Activated T-helper 2 cell treated with anti-CD3 and anti-CD28 coated beads, Interferon-gamma antibody, Interleukin-2, Interleukin-4, amounts not matched to agents 10 μg/mL and 5 μg/mL and 100 μg/mL, durations not matched to agents 14 hours and 24 hours and 36 hours (primary cell): ENCODE measurements at places on chromosomes 1 and 21.

DNA sequence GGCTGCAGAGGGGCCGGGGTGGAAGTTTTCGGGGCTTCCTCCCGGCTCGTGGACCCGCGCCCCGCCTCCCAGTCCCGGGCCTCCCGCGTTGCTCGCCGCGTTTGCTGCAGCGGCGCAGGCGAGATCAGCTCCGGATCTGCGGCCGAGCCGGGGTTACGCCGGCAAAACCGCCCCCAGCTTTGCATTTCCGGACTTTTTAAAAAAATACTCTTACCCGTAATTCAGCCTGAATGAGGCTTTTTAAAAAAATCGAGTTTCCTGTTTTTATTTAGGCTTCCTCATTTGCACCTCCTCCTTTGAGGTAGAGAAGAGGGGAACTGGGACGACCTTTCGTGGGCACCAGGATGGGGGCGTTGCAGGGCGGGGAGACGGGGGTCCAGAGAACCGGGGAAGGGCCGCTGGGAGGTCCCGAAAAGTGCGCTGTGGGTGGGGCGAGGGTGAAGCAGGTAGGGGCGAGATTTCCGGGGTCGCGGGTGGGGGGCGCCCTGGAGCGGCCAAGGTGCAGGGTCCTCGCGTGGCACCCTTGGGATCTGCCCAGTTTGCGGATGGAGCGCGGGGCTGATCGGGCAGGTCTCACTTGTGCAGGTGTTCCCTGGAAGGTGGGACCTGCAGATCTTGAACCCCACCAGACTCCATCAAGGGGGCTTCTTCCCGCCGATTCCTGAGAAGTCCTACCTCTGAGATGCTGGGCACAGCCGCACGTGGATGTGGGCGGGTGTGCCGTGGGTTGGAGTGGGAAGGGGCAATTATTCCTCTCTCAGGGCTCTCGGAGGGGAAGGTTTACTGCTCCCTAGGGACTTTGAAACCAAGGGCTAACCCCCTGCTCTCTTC is 1.1 kb downstream of the PIK3CD start:
- DNase-seq: peak; percentile 71

- DNase-seq: no peak
Measured at GRCh38 chr1:77506771-77507170, 175.7 kb downstream of the ZZZ3 start.

GRCh38 chr1:230422221-230422981 is 3.7 kb downstream of the PGBD5 start:
- DNase-seq: no peak

- DNase-seq: no peak
Measured at GRCh38 chr1:11793819-11794218, 11.9 kb downstream of the MTHFR start.

GRCh38 chr1:14871218-14871970 is 272.9 kb downstream of the KAZN start:
- DNase-seq: no peak

- no peak for DNase-seq
Measured at GRCh38 chr1:14039582-14040430, 339.8 kb downstream of the PRDM2 start.

DNA sequence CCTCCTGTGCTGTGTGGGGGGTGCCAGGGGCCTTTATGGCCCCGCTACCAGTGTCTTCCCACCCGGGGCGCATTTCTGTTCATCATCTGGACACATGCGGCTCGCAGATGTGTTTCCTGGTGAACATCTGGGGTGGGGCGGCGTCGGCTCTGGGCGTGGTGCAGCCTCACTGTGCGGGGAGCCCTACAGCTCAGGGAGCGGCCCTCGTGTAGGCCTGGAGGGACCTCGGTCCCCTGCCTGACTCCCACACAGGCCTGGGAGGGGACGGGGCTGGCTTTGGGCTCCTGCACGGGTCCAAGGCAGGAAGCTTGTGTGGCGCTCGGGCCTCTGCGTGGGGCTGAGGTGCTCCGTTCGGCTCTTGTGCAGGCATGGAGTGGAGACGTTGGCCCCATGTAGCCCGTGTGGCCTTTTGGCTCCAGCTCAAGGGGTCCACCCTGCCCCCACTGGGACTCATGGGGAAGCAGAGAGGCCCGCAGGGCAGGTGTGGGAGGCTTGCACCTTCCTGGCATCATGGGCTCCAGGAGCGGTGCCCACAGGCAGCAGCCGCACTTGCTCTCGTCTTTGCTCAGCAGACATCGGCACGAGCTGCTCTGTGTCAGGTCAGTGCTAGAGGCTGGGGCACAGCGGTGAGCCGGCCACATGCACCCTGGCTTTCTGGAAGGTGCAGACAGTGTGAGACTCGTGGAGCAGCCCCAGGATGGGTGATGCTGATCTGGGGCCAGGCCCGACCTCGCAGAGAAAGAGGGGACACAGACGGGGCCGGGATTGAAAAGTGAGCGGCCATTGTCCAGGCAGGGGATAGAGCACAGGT is 90.1 kb upstream of the ACTRT2 start:
- no peak for DNase-seq

DNA sequence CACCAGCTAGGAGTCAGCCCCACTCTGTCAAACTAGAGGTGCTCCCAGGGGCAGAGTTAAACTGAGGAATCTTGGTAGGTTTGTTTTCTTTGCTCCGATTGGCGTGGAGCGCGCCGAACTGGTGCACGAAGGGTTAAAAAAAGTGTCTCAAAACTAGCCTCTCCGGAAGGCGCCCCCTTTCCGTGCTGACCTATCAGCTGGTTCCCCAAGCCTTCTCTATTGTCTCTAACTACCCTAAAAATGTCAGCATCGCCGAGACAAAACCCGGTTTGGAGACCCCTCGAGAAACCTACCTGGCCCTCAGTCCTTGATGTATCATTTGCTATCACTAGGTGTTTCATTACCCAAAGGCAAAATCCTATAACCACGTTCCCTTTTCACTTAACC is 2.2 kb downstream of the TGFB2 start:
- no peak for DNase-seq

GRCh38 chr1:184487531-184488193 is 100.8 kb downstream of the C1orf21 start:
- DNase-seq: no peak

GRCh38 chr1:247210062-247210375 is 38.2 kb upstream of the ZNF124 start:
- no peak for DNase-seq

- no peak for DNase-seq
Measured at GRCh38 chr1:46152016-46152415, 19.6 kb upstream of the PIK3R3 start.

- DNase-seq: peak; percentile 26
Measured at GRCh38 chr1:155127105-155127966, at the start of gene EFNA1. TSS of gene EFNA1 (plus strand) at chr1:155127876. CDS start at chr1:155127978, 102 bp downstream.

DNA sequence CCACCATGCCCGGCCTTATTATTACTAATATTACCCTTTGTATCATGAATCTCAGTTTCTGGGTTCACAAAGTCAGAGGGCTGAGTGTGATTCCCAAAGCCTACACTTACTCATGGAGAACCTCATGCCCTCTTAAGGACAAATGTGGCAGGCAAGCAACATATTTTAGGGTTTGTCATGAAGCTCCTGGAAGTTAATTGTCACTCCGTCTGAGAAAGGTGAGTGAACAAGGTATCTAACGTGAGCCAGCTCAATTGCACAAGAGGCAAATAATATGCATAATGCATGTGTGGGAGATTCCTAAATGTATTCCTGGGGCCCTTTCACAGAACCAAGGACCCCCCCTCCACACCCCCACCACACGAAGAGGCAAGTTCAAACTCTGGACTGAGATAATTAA is 10.1 kb upstream of the TIAM1 start:
- no peak for DNase-seq

DNA sequence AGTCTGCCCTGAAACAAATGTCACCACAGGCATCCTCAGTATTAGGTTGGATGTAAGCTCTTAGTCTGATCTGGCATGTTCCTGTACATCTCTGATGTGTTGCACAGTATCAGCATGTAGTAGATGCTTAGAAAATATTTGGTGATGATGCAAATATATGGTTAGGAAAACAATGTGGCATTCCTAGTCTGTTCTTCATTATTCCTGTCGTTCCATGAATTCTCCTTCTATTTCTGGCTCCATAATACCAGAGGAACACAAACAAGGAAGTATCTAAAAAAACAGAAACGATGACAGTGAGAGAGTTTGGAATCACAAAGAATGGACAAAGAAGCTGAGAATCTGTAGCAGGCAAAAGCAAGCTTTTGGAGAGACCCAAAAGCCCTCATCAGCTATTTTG is 236.6 kb downstream of the HHAT start:
- DNase-seq: no peak

GRCh38 chr1:247317702-247318101 is 14.0 kb downstream of the ZNF496 start:
- DNase-seq: no peak

GRCh38 chr1:150156868-150157603 is 7.3 kb downstream of the PLEKHO1 start:
- DNase-seq: no peak

DNA sequence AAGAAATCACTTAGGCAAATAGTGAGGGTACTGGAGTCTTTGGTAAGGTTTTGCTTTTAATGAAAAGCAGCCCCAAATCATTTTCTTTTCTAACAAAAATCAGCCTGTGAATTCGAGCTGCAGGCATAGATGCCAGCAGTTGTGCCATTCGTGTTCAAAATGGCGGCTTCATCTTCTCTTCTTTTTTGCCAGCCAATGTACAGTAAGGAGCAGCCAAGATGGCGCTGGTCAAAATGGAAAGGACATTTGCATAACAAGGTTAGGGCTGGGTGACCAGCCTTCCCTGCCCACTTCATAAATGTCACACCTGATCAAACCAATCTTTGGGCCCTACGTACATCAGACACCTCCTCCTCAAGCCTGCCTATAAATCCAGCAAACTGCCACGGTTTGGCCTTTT is 100.2 kb upstream of the RGS1 start:
- DNase-seq: no peak

- no peak for DNase-seq
Measured at GRCh38 chr1:6317098-6317760, 56.3 kb upstream of the GPR153 start.

DNA sequence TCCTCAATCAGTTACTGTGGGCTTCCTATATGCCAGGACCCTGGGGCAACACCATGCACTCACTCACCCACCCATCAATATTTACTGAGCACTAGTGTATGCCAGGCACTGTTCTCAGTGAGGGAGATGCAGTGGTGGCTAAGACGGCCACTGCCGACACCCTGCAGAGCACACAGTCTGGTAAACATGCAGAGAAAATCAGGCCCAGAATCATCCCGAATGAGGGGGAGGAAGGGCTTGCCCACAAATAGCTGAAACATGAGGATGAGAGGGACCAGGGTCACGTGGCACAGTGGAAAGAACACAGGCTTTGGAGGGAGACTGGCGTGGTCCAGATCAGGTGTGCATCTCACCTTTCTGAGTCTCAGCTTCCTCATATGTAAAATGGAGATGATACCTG is 89.2 kb upstream of the IGSF21 start:
- no peak for DNase-seq

DNA sequence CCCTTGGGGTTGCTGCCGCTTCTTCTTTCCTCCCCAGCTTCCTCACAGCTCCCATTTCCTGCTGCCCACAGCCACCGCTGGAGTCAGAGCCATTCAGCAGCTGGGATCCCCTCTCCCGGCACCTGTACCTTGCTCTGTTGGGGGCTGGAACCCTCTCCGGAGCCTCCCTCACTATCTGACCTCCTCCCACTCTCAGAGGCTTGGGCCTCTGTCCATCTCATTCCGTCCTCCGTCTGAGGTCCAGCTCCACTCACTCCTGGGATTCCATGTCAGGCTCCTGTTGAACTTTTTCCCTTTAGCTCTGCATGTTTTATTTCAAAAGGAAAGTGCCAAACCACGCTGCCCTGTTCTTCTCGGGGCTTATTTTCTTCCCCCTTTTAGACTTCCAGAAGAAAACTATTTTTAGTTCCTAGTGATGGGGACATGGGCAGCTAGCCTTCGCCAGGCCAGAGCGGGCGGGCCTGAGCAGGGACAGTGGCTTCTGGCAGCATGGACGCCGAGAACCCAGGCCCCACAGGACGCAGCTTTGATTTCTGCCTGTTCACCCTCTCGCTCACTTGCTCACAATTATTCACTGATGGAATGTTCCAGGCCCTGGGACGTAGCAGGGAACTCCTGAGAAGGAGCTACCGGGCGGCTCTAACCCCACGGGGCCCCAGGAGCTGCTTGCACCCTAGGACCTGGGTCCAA is 79.2 kb downstream of the ARHGEF10L start:
- no peak for DNase-seq

- no peak for DNase-seq
Measured at GRCh38 chr1:82978461-82979324, 1020.2 kb downstream of the TTLL7 start.

DNA sequence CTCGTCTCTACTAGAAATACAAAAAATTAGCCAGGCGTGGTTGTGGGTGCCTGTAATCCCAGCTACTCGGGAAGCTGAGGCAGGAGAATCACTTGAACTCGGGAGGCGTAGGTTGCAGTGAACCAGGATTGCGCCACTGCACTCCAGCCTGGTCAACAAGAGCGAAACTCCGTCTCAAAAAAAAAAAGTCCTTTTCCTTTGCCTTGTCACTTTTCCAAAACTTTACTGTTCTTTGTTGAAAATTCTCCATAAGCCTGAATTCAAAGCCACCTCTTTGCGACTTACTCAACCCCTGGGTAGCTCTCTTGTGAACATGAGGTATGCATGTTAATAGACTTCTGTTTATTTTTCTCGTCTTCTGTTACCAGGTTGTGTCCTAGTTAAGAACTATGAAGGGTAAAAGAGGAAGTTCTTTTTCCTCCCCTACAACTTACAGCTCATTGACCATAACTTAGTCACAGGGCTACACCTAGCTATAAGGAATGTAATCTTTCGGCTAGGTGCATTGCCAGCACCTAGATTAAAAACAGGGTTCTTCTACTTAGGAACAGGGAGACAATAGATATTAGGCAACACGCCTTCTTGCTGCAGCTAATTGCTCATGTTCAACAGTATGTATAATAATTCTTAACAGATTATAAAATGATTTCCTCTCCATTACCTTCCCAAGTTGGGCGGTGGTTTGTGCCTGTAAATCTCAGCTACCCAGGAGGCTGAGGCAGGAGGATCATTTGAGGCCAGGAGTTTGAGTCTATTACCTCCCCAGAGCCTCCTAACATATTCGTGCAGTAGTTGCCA is 40.9 kb downstream of the PTAFR start:
- DNase-seq: no peak

DNA sequence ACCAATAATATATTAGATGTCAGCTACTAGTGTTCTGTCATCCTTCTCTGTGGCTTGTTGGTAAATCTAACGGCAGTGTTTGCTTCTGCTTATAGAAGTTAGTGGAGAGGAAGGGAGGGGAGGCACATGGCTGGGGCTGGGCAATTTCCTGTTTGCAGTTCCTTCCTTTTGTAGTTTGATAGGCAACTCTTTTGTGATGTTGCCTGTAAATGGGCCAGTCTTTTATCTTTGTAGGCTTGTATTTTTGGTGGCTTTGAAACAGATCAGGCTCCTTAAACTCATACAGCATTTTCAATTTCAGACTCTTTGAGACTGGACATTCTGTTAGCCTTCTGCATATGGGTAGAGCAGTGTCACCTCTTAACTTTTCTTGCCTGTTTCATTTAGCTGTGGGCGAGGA is 48.1 kb downstream of the CDC14A start:
- DNase-seq: peak; percentile 56
